Activated naive CD8-positive, alpha-beta T cell treated with anti-CD3 and anti-CD28 coated beads for 36 hours (primary cell): ENCODE measurements at places on chromosomes 4 and X.

- no peak for DNase-seq
Measured at GRCh38 chr4:25810461-25811373, 52.1 kb downstream of the SEL1L3 start.

DNA sequence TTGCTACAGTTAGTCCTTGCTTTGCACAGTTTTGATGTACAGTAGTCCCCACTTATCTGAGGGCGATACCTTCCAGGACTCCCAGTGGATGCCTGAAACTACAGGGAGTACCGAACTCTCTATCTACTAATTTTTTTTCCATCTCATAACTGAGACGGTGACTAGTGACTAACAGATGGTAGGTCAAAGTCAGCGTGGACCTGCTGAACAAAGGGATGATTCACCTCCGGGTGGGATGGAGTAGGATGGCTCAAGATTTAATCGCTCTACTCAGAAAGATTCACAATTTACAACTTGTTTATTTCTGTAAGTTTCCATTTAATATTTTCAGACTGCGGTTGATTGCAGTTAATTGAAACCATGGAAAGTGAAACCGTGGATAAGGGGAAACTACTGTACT, 655.8 kb downstream of the ZNF674 start:
- DNase-seq: no peak

DNA sequence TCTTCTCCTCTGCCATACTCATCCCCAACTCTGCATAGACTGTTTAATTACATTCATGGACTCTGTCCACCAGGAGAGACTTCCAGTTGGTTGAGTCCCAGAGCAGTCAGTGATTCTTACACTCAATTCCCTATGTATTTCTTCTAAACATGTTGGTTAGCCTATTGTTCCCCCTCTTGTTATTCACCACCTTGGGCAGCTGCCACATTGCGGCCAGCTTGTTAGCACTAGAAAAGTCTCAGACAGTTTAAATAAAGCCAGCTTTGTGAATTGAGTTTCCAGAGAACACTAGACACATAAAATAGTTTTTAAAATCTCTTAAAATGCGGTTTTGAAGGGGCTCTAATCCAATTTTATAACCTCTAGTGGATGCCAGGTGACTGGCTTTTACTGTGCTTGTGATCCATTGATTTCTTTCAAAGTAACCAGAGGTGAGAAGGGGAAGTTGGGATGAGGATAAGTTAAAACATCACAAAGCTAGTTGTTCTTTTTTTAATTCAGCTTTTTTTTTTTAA, 827.7 kb downstream of the FSTL5 start:
- DNase-seq: no peak

GRCh38 chr4:80199947-80200346, 2.6 kb downstream of the PRDM8 start:
- DNase-seq: no peak

DNA sequence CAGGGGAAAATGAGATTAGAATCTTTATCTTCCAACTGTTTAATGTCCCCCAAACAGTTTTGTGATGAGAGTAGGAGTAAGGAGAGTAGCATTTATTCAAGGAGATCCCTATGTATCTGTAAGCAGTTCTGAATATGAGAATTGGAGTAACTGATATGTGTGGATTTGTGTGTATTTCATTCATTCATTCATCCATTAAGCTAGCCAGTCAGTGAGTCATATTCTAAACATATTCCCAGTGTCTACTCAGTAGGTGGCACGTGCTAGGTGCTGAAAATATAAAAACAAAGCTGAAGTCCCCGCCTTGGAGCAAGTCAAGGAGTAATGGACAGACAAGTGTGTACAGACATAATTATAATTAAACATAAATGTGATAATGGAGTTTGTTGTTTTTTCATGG, 12.4 kb upstream of the STX18 start:
- no peak for DNase-seq

DNA sequence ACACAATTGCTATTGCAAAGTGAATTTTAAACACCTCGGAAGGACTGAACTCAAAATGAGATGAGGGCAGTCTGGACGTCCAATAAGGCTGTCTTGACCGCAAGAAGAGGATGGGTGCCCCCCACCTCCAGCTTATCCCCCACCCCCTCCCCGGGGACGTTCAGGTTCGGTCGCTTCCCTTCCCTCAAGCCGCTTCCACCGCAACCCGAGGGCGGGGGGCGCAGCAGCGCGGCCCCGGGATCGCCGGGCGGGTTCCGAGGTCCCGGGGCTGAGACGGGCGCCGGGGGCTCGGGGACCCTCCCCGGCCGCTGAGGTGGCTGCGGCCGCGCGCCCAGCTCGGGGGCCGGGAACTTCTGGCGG, 480 bp downstream of the USP46 start:
- DNase-seq: no peak

DNA sequence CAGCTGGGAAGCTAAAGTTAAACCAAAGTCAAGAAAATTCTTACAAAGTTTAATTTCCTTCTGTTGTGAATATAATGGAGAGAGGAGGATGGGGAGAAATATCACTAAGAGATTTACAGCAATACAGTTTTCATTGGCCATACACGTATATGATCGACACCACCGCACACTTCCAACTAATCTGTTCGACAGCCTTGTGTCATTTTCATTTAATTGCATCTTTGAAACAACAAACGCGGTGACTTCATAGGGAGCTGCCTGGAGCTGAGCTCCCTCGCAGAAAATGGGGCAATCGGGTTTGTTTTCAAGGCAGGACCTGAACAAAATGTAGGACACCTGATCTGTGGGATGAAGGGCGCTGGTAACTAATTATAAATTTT, 1.3 kb downstream of the PTPN13 start:
- DNase-seq: no peak

DNA sequence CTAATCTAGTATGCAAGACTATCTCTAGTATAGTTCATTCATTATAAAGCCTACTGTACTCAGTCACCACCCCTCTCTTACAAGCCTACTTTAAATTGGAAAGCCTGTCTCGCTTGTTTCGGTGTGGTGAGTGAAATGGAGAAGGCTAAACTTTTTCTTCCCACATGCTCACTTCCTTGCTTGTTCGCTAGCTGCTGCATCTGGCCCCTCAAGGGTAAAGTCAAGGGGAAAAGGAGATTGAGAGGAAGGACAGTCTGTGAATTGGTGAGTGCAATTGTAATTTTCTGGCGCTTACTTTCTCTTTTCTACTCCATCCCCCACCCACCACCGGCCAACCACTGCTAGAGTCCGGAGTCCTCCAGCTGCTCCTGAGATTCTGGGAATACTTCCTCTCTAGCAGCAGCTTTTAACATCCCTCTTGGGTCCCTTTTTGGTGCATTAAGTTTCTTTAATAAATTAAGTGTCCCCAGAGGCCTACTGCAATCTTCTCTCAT, 12.1 kb upstream of the ARAP2 start:
- no peak for DNase-seq

- no peak for DNase-seq
Measured at GRCh38 chr4:140876615-140877364, 120.6 kb upstream of the TBC1D9 start.

- no peak for DNase-seq
Measured at GRCh38 chr4:46648088-46648744, 258.3 kb upstream of the GABRA2 start.

- no peak for DNase-seq
Measured at GRCh38 chr4:42646999-42647541, 9.8 kb downstream of the ATP8A1 start.

GRCh38 chrX:23394421-23394820, 59.8 kb downstream of the PTCHD1 start:
- DNase-seq: no peak

GRCh38 chr4:26300314-26301307, 20.2 kb upstream of the RBPJ start:
- DNase-seq: no peak

GRCh38 chr4:113008716-113009115, 40.7 kb upstream of the ANK2 start:
- no peak for DNase-seq

- DNase-seq: no peak
Measured at GRCh38 chr4:1043162-1043561, 31.7 kb downstream of the FGFRL1 start.

DNA sequence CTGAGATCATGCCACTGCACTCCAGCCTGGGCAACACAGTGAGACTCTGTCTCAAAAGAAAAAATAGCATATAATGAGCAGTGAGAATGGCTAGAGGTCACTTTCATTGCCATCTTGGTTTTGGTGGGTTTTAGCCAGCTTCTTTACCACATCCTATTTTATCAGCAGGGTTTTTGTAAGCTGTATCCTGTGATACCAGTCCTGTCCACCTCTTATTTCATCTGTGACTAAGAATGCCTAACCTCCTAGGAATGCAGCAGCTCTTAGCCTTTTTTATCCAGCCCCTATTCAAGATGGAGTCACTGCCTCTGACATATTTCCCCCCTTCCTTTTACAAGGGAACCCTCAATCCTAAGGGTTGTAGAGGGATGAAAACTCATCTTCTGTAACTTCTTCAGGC, 26.1 kb upstream of the IGFBP7 start:
- DNase-seq: no peak

DNA sequence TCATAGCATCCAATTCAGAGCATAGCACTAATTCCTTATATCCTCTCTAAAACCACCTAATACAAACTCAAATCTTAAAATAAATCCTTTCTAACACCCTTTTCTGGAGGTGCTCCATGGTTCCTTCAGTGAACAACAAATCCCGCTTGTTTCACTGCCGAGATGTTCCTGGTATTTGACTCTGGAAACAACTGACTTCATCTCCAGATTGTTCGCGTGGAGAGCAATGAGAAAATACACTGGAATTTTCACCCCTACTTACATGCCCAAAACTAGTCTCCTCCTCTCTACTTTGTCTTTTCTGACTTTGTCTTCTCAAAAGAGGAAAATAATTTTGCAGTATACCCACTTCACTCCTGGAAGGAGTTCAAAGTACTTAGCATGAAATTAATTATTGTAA, 129.0 kb downstream of the PLS3 start:
- DNase-seq: no peak

DNA sequence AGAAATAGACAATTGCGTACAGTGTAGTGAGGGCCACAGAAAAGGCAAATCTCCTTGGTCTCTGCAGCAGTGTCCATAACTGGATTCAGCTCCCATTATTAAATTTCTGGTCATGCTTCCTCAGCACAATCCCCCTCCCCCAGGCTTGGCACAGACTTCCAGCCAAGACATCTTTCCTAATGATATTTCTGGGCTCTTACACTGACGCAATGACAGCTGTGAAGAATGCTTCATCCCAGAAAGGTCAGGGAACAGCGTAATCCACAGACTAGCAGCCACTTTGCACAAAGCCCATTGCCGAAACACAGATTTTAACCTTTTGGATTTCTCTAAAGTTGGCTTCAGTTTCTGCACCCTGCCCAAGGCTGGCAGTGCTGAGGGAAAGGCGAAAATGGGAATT, 597.6 kb upstream of the CPEB2 start:
- no peak for DNase-seq

DNA sequence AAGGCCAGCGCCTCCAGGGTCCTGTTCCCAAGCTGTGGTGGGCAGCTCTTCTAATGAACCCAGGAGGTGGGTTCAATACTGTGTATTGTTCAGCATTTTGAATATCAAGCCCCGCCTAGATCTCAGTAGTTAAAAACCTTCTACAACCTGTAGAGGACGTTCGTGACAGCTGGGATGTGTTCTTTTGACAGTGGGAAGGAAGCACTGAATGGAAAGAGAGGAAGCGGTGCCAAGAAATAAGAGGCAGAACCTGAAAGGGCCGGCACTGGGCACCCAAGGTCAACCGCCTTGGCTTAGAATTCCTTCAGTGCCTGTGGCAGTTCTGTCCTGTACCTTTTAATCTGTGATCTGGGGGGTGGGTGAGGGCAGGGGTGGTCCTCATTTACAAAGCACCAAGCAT, 73.1 kb downstream of the CC2D2A start:
- DNase-seq: no peak

DNA sequence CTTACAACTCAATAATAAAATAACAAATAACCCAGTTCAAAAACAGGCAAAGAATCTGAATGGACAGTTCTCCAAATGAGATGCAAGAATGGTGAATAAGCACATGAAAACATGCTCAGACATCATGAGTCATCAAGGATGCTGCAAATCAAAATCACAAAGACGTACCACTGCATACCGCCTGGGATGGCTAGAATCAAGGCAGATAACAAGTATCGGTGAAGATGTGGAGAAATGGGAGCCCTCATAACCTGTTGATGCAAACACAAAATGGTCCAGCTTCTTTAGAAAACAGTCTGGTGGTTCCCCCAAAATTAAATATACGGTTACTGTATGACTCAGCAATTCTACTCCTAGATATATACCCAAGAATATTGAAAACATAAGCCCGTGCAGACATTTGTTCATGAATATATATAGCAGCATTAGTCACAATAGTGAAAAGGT, 32.5 kb downstream of the AKAP4 start:
- no peak for DNase-seq

- DNase-seq: no peak
Measured at GRCh38 chr4:139753686-139754085, 88.1 kb downstream of the MGST2 start.

DNA sequence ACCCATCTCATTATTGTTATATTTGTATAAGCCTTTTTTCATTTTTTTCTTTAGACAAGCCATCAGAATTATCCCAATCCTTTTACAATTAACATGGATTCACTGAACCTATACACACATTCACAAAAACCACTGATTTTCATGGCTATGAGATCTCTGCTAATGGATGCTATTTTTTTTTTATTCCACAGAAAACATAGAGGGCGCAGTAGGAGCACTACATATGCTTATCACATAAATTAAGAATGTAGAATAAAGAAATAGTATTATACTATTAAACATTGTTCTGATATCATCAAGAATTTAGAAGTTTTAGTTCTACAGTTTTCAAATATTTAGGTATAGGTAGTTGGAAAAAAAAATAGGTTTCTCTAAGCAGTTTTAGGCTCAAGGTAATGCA, 1477.4 kb downstream of the ARAP2 start:
- no peak for DNase-seq

DNA sequence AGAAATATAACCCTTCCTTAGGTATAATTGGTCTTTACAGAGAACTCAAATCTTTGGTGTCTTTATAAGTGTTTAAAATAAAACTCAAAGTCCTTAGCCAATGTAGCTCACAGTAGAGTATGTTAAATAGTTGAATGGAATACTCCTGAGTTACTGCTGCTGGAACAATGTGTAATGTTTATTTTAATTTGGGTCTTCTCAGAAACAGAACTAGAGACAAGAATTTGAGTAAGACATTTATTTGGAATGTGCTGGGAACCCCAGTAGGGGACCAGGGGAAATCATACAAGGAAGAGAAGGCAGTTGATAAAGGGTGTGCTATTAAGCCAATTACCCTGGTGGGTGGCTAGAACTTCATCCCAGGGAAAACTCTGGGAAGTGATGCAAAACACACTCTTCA, 240.4 kb upstream of the LDB2 start:
- DNase-seq: no peak
